Stimulated activated CD8-positive, alpha-beta memory T cell treated with anti-CD3 and anti-CD28 coated beads, Interleukin-15, amount 100 ng/mL, for 4 hours (primary cell): ENCODE measurements at places on chromosomes 2 and 18.

GRCh38 chr2:217878915-217879590 lies 123.7 kb downstream of the TNS1 start:
- DNase-seq = no peak

GRCh38 chr2:45843136-45843535 lies 191.7 kb downstream of the PRKCE start:
- DNase-seq = no peak

- DNase-seq = no peak
These were observed at the start of the genes ABCG5 and ABCG8 for GRCh38 chr2:43838560-43839267. TSS of gene ABCG5 (minus strand) at chr2:43838839. CDS start at chr2:43838679, 160 bp downstream. TSS of gene ABCG8 (plus strand) at chr2:43838971. CDS start at chr2:43839054, 83 bp downstream.

GRCh38 chr2:13480057-13480456 lies 763.3 kb downstream of the TRIB2 start:
- no peak for DNase-seq

- DNase-seq = no peak
These were observed 33.5 kb downstream of the NHEJ1 start for GRCh38 chr2:219127037-219127635.

- no peak for DNase-seq
These were observed 161.6 kb upstream of the TRIB2 start for GRCh38 chr2:12555012-12555645.

DNA sequence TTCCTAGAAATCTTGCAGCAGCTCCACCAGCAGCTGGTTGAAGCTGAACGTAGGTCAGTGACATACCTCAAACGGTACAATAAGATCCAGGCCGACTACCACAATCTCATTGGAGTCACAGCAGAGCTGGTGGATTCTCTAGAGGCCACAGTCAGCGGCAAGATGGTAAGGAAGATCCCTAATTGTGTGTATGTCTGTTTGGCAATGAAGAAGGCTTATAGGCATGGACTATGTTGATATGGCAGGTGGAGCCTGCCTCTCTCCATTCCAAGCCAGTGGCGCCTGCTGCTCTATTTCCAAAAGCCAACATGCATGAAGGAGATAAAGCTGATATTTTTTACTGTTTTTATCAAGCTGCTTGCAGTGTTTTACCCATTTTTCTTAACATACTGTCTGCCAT lies 36.8 kb downstream of the ARMC9 start:
- DNase-seq = no peak

DNA sequence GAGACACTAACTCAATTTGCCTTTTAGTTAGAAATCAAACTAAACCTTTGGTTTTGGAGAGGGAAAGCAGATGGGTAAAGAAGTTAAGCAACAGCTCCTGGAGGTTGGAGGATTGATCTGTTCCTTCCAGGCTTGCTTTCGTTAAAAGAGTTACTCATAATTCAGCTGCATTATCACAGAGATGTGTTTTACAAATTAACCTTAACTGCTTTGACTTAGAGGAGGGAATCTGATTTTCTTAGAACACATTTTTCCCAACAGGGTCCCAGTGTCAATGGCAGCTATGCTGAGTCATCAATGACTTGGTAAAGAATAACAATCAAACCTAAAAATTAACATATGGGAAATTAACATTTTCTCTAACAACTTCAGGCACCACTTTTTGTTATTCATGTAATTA lies 113.4 kb downstream of the COPS8 start:
- DNase-seq = no peak

DNA sequence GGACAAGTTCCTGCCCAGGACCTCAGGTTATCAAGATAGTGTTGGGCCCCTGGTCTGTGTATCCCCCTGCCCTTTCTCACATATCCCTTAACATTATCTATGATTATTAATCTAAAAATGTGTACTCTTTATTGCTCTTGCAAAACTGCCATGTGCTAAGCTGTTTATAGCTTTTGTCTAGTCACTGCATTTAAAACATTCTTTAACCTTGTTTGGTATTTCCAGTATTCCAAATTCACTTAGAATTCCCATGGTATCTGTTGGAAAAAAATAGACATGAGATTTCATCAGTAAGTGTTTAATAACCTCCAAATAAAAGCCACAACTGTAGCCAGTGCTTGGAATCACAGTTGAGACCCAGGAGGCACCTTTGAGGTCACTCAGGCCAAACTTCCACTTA lies 16.2 kb upstream of the GLS start:
- DNase-seq = no peak

- DNase-seq = no peak
These were observed 10.2 kb upstream of the ITGA4 start for GRCh38 chr2:181446985-181447384.

GRCh38 chr2:11683476-11683875 lies 13.5 kb upstream of the NTSR2 start:
- DNase-seq = no peak

GRCh38 chr2:233556881-233557736 lies 9.5 kb downstream of the USP40 start:
- DNase-seq = no peak

- no peak for DNase-seq
These were observed 256.4 kb downstream of the THSD7B start for GRCh38 chr2:137021763-137022162.

DNA sequence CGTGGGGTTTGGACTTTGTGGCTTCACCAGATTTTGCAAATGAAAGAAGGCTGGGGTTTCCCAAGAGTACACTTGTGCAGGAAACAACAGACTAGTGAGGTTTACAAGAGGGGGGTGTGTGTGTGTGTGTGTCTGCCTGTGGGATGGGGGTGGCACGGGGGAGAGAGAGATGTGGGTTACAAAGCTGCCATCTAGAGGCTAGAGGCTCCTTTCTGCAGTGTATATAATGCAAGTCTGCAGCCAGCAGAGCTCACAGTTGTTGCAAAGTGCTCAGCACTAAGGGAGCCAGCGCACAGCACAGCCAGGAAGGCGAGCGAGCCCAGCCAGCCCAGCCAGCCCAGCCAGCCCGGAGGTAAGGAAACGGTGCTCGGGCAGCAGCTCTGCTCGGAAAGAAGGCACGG lies at the start of gene ACKR3:
Gene ACKR3, plus strand, starts transcription at position 253 of the 401 bp plus-strand sequence. CDS start 10,641 bp downstream, outside the sequence.
- DNase-seq = peak; percentile 57

DNA sequence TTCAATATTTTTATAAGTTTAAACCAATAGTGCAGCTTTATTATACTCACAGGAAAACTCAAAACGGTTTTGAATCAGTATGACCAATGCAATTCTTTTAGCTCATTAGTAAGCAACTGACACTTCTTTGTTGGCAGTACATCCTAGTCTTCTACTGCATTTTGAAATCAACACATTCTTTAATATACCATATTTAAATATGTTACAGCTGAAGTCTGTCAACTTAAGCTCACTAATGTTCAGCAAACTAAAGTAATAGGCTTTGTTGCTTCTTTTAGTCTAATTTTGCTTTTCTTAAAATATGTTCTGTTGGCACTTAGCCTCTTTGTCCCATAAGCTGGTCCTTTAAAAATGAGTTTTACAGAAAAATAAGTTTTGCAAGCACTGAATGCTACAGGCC lies 55.4 kb upstream of the CCBE1 start:
- DNase-seq = no peak

DNA sequence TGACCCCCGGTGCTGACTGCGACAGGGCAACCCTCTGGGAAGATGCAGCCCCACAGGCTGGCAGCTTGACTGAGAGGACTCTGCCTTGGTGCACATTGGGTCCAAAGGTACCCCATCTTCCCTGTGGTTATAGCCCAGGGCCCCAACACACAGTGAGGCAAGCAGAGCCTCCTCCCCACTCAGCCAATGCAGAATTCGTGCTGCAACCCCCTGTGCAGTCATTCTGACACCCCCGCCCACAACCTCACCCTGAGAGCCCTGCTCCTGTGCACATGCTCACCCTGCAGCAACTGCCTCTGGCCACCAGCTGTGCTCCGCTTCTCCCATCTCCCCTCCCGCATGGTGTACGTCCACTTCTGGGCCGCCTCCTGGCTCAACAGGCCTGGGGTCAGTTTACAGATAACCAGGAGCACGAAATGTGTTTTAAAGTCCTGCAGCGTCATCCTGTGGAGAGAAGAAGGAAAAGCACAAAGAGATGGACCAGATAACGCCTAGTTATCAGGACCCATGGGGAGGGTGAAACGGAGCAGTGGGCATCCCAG lies 24.4 kb downstream of the CAPN14 start:
- DNase-seq = no peak

DNA sequence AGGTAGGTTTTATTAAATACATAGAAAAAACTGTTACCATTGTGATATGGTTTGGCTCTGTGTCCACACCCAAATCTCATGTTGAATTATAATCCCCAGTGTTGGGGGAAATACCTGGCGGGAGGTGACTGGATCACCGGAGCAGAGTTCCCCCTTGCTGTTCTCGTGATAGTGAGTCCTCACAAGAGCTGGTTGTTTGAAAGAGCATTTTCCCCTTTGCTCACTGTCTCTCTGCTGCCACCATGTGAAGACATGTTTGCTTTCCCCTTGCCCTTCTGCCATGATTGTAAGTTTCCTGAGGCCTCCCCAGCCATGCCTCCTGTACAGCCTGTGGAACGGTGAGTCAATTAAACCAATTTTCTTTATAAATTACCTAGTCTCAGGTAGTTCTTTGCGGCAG lies 352.7 kb upstream of the SLC39A10 start:
- no peak for DNase-seq

- DNase-seq = no peak
These were observed 18.6 kb downstream of the UNC80 start for GRCh38 chr2:209790066-209790728.

GRCh38 chr2:177327009-177327408 lies 62.5 kb upstream of the NFE2L2 start:
- no peak for DNase-seq

GRCh38 chr2:208594642-208595385 lies 188.2 kb downstream of the PTH2R start:
- DNase-seq = no peak

- no peak for DNase-seq
These were observed 19.1 kb upstream of the ITGA6 start for GRCh38 chr2:172408143-172408766.

DNA sequence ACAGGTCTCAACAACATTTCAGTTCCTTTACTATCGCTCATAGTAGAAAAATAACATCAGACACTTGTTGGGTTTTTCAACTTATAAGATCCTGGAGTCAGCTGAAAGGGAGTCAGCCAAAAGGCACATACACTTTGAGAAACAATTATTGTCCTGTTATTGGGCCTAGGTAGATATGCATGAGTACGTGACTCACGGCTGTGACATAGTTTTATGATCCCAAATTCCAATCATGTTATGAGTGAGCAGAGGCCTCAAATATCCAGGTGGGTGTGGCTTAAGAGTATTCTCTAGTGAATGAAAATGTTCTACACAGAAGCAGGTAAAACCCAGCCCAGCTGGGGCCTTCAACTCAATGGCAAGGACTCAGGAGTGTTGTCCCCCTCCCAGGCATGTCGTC lies 27.2 kb downstream of the SERPINB8 start:
- DNase-seq = no peak

- DNase-seq = no peak
These were observed 698 bp upstream of the TMEM237 start for GRCh38 chr2:201644001-201644400.

GRCh38 chr18:43596105-43596712 lies 318.9 kb upstream of the SYT4 start:
- no peak for DNase-seq

- no peak for DNase-seq
These were observed 3.8 kb downstream of the GRB14 start for GRCh38 chr2:164617466-164617865.

DNA sequence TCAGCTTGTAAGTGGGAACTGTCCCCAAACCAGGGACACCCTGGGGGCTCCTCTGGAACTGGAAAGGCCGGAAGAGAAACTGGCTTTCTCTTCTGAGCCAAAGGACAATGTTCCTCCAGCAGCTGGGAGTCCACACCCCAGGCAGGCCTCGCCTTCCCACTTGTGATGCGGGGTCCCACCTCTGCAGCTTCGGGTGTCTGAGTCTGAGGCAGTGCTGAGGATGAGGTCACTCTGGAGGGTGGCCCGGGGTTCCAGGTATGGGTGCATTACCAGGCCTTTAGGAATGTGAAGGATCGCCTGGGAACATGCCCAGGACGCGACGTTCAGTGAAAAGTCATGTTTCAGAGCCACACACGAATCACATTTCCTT lies 18.2 kb upstream of the BOK start:
- DNase-seq = no peak

DNA sequence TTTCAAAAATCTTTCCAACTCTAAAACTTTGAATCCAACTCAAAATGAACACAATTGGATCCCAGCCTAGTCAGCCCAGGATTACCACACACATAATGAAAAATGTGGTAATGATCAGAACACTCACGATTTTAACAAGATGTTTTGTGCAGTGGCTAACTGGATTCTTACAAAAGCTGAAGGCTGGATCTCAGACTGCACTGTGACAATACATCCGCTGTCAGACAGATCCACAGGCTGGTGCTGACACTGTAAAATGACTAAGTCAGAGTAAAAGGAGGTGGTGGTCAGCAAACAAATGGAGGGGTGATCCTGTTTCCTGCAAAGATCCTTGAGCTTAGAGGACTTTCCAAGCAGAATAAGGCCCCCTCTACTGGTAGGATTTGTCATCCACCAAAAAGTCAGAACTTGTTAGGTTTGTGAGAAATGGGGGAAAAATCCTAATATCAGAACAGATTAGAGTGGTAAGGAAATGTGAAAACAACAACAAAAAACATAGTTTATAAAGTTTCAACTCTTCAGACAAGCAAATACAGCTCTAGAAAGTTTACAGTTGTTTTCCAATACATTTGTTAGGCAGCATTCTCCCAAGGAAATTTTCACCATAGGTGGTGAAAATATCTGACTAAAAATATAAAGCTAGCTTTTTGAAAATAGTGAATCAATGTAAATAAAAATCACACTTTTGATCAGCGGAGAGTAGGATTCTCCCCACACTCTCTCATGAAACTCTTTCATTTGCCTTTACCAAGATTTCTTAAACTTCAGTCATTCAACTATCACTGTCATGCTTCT lies 211.9 kb downstream of the AGPS start:
- no peak for DNase-seq

GRCh38 chr2:200443916-200444315 lies 66.0 kb downstream of the KCTD18 start:
- no peak for DNase-seq

- no peak for DNase-seq
These were observed 57.8 kb upstream of the OTOS start for GRCh38 chr2:240198226-240198625.

- DNase-seq = no peak
These were observed 88.6 kb upstream of the FHL2 start for GRCh38 chr2:105487142-105488069.

- DNase-seq = no peak
These were observed 96.3 kb downstream of the B3GNT2 start for GRCh38 chr2:62292190-62292589.

GRCh38 chr2:175062787-175063585 lies 57.8 kb upstream of the CHN1 start:
- no peak for DNase-seq

- DNase-seq = no peak
These were observed 308.2 kb downstream of the EN1 start for GRCh38 chr2:118539290-118539689.

DNA sequence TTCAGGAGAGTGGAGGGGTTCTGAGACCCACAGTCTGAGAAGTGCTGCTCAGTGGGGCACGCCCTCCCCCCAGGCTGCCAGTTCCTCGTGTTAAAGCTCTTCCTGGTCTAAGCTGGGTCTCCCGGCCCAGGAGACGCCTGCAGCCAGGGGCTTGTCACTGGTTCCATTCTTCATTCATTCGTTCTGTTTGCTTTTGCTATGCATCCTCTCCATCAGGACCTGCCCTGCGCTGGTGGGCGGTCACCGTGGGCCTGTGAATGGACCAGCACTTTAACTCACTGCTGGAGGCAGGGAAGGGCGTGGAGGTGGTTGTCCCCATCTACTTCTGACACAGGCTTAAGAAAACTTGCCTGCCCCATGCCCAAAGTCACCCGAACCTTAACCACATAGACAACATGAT lies 272.8 kb upstream of the HDAC4 start:
- DNase-seq = no peak

- DNase-seq = no peak
These were observed 71.7 kb downstream of the FEZ2 start for GRCh38 chr2:36526226-36526625.
